Activated T-cell treated with anti-CD3 and anti-CD28 coated beads for 1 hour (primary cell): ENCODE measurements at places on chromosomes 12 and 14.
A peak's percentile ranks its signal among the peaks of the same experiment; 100 is the strongest.

DNA sequence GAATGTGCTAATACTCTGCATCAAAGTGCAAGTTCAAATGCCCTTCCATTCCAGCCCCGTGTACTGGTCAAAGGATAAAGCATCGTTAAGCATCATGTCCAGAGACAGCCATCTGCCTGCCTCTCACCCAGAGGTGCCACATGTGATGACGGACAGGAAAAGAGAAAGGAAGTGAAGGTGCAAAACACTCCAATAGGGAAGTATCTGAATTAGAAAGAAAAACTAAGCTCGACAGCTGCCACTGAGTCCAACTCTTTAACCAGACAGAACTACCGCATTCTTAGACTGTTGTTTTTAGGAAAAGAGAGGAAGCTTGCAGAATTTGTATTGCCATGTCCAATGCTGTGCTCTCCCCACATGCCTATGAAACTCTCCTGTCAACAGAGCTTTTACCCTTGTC, 465.0 kb upstream of the SOX5 start:
- DNase-seq: no peak

DNA sequence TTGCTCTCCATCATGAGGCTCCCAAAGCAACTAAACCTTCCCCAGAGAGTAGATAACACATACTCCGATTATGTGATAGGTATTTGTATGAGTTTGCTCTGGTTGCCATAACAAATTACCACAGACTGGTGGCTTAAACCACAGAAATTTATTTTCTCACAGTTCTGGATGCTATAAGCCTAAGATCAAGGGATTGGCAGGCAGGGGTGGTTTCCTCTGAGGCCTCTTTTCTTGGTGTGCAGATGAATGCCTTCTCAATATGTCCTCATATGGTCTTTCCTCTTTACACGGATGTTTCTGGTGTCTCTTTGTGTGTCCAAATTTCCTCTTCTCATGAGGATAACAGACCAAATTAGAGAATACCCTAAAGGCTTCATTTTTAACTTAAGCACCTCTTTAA, 285.8 kb upstream of the GRIP1 start:
- DNase-seq: peak; percentile 9

- DNase-seq: no peak
Observed at GRCh38 chr12:117865505-117865904, 103.3 kb downstream of the KSR2 start.

GRCh38 chr14:94787655-94788054, 17.7 kb upstream of the GSC start:
- no peak for DNase-seq

GRCh38 chr12:92482599-92482998, 220.2 kb upstream of the PLEKHG7 start:
- no peak for DNase-seq

DNA sequence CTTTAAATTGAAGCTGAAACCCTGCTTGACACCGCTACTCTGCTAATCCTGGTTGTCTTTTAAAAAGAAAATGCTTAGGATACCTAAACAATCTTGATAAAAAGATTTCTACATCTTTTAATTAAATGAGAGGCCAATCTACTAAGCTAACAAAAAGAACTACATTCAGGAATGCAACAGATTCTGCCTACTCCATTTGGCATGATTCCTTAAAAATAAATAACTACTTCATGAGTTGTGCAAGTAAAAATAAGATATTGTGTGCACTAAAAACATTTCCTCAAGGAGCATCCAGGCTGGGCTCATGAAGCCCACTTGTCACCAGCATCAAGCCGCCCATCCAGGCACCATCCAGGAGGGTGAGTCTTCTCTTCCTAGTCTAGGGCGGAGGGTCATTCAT, 197.5 kb downstream of the PAX9 start:
- no peak for DNase-seq

DNA sequence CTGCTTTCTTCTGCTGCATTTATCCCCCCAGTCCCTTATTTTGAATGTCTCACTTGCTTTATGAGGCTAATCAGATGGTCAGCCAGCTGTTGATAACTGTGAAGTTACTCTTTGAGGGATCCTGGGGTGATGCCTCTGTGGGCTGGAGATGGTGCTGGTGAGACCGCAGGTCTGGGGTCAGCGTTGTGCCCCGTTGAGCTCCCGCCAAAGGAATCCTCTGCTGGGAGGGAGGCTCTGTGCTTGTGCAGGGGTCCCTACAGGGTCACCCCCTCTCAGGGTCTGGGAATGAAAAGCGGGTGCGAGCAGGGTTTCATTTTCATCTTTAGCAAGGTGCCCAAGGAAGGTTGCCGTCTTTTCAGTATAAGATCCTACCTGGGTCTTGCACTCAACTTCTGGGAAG, 161.2 kb upstream of the RTL1 start:
- no peak for DNase-seq

DNA sequence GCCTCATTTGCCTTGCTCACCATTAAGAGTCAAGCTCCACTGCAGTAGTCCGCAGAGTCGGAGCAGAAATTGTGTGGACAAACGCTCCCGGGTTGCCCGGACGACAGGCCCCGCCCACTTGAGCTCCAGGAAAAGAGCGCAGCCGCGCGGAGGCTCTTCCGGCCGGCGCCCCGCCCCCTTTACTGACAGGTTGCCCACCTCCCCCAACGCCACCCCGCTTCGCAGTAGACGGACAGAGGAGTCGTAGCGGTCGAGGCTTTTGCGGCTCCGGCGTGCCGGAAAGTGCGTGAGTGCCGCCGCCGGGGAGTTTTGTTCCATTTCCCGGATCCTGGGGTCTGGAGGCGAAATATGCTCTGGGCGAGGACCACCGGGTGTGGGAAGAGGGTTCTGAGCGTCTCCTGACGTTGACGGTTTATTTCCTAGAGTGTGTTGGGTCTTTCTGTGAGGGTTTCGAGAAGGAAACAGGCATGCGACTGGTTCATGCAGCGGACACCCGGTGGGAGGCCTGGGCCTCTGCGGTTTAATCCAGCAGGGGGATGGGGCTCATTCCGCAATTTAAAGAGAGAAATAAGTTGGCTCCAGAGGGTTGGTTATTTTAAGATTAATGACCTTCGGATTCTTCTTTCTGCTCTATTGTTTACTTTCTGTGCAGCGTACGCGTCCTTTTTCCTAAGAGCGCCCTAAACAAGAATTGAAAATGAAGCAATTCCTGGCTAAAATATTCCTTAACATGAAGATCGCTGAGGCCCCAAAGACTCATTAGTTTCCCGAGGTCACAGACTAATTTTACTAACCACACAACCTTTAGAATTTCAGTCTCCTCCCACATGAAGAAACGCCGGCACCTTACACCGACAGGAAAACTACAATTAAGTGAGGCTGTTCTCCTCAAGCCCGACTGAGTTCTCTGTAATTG, at the start of the genes DNAI7 and ETFRF1:
TSS of gene DNAI7 (minus strand) at position 105 of the 916 bp plus-strand sequence. CDS start at position 23, 82 bp downstream.
TSS of gene ETFRF1 (plus strand) at position 182 of the 916 bp plus-strand sequence. CDS start 8,720 bp downstream, outside the sequence.
- peak; percentile 97 for DNase-seq

GRCh38 chr12:69027411-69027881, 94.5 kb upstream of the CPM start:
- no peak for DNase-seq

- no peak for DNase-seq
Observed at GRCh38 chr12:106976668-106977067, 10.3 kb downstream of the MTERF2 start.

DNA sequence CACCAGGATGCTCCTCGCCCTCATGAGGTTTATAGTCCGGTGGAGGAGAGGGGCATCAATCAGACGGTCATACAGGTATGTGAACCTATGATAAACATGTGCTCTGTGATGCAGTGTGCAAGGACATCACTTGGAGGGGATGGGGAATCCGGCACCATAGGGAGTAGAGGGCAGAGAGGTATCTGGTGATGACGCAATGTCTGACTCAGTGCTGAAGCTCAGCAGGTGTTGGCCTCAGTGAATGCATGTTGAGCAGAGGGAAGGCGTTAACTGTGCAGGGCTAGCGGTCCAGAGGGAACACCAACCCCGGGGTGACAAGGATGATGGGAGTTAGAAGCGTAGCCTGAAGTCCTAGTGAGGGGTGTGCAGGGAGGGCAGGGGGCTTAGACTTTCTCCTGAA, 200.9 kb downstream of the TMEM132C start:
- no peak for DNase-seq

DNA sequence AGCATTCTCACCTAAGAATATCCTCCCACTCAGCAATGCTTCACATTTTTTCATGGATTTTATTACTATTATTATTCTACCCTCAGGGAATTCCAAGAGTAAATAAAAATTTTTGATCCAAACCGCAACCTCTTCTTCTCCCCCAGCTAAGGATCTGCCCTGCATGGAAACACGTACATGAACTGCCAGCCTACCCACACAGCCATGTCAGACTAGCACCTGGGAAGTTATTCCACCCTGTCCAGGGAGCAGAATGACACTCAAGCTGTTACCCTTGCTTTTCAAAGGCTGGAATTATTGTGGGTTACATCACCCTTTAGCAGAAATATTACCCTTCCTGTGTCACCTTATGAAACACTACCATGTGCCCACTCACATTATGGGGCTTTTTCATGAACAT, 227.3 kb upstream of the USP15 start:
- DNase-seq: no peak

DNA sequence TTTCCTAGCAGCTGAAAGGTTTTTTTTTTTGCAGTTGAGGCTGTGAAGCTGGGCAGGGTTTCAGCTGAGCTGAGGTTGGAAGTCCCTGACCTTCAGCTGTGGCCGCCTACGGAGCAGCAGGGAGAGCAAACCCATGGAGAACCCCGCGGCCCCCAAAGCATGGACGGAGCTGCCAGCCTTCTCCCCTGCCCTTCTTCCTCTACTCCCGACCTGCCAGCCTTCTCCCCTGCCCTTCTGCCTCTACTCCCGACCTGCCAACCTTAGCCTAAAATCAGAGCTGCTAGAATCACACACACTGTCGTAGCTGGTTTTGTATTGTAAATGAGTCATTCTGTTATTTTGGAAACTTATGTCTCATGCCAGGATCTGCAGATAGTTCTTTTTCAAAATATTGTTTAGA, 74.6 kb downstream of the PPP2R5C start:
- no peak for DNase-seq

DNA sequence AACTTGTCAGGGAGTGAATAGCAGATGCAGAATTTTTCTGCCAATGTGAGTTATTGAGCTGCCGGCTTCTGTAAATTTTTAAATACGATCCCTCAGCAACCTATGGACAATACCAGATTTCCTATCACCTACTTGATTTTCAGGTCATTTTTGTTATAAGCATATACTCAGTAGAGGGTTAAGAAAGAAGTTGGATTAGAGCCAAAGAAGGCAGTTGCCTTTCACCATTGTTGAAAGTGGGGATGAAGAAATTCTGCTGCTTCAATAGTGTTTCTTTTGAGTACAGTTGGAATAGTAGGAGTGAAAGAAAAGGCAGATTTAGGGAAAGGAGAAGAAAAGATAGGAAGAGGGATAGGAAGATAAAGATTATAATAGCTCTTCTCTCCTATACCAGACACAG, 197.1 kb downstream of the ATP23 start:
- DNase-seq: no peak

DNA sequence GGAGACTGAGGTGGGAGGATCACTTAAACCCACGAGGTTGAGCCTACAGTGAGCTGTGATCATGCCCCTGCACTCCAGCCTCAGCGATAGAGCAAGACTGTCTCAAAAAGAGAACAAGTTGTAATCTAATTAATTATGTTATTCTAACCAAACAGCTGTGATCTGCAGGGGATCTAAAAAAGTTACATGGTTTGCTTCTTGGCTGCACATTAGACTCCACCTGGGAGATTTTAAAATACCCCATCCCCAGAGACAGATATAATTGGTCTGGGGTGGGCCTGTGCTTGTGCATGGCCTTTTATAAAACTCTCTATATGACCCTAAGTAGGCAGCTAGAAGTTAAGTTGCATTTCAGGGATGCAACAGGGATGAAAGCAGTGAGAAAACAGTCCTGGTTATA, 76.7 kb downstream of the SCAF11 start:
- DNase-seq: no peak

DNA sequence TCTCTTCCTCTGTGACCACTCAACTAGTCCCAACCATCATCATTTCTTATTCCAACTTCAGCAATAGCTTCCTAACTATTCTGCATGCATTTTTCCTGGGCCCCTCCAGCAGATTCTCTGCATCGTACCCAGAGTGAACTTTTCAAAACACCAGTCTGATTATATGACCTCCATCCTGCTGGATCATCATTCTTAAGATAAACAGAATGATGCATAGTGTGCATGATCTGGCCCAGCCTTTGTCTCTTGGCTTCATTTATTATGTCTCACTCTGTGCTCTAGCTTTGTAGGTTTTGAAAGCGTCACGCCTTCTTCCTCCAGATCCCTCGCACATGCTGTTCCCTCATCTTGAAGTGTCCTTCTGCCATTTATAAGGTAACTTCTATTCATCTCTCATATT, 46.3 kb upstream of the SLC38A4 start:
- DNase-seq: no peak

GRCh38 chr14:102711946-102712345, 65.3 kb upstream of the TRAF3 start:
- no peak for DNase-seq

- DNase-seq: no peak
Observed at GRCh38 chr14:41642367-41642766, 35.7 kb downstream of the LRFN5 start.

GRCh38 chr14:73973497-73973896, 23.4 kb downstream of the COQ6 start:
- DNase-seq: no peak
